ENCODE measurements at places on chromosomes 7 and 10.

GRCh38 chr10:46079831-46080585 lies 33.9 kb upstream of the MSMB start:
- DNase-seq, result no peak

- peak; percentile 60 for DNase-seq
Measured at GRCh38 chr7:6015917-6016652, 7.0 kb downstream of the AIMP2 start.

DNA sequence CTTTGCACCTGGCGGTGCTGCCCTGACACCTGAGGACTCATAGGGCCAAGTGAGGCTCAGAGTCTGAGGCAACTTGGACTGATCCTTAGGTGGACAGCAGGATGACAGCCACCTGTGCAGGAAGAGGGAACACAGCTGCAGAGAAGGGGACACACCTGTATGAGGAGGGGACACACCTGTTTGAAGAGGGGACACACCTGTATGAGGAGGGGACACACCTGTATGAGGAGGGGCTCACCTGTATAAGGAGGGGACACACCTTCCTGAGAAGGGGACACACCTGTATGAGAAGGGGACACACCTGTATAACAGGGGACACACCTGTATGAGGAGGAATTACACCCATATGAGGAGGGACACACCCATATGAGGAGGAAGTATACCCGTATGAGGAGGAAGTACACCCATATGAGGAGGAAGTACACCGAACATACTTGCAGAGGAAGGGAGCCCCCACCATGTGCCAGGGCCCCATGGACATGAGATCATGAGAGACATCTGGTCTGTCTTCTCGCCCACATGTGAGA lies 285.9 kb downstream of the ADARB2 start:
- DNase-seq, result no peak

- DNase-seq, result no peak
Measured at GRCh38 chr10:12908773-12909172, 92.7 kb downstream of the CCDC3 start.

- no peak for DNase-seq
Measured at GRCh38 chr10:69759641-69760040, 42.1 kb upstream of the COL13A1 start.

DNA sequence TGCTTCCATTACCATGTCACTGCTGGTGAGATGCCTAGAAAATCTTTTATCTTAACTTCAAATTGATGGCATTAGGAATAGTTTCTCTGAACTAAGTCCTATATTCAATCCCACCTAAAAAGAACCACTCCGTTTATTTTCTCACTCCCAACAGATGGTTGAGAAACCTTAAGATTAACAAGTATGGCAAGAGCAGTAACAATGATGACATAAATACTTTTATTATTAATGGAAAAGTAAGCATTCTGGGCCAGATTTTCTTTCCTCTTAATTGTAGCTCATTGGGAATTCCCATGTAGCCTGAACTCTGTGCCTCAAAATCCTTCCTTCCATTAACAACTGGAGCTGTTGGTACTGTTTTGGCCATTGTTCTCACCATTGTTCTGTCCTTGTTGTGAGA lies 21.1 kb upstream of the FAM13C start:
- DNase-seq, result no peak

DNA sequence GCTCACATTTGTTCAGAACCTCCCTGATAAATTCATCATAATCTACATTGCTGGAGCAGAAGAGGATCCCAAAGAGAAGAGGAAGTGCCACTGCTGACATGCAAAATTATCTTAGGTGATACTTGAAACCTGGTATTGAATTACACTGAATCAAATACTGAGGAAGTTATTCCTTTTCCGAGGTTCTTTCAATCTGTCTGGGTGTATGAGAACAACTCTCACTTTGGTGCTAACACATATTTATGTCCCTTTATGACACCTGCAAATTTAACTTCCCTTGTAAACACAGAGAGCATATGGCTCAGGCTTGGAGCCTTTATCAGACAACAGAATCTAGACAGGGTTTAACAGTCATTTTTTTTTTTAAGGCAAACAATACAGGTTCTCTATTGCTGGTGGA lies 131.4 kb downstream of the SRPK2 start:
- peak; percentile 11 for DNase-seq

DNA sequence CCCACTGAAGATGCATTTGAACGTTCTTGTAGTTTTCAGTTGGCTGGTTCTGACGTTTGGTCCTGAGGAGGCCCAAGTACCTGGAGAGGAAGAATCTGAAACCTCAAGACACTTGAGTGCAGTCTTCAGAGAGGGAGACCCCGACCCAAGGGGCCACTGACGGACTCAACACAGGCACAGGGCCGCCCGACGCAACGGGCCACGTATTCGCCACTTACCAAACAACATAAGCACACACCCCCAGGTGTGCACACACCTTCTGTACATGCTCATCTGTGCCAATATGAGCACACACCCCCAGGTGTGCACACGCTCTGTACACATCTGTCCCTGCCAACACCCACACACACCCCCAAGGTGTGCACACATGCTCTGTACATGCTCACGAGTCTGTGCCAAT lies 68.5 kb downstream of the DIP2C start:
- no peak for DNase-seq

DNA sequence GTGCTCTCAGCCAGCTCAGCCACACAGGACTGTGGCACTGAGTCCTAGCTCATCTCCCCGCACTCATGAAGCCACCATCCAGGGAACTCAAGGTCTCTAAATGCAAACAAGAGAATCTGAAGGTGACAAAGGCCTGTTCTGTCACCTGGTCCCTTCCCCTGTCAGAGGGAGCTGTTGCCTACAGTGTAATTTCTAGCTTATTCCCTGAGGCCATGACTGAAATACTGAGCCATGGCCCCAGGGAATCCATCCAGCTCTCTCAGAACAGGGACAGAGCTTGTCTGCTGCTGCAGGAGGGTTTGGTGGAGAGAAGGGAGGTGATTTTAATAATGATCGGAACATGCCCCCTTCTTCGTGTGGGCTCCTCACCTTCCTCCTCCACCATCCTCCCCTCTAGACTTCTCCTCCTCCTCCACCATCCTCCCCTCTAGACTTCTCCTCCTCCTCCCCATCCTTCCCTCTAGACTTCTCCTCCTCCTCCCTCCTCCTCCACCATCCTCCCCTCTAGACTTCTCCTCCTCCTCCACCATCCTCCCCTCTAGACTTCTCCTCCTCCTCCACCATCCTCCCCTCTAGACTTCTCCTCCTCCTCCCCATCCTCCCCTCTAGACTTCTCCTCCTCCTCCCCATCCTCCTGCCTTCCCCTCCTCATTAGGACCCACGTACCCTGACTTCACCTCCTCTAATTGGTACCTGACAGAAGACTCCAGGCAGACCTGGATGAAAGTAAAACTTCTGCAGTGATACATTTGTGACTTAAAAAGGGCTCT lies 338.0 kb upstream of the MKI67 start:
- peak; percentile 38 for DNase-seq

DNA sequence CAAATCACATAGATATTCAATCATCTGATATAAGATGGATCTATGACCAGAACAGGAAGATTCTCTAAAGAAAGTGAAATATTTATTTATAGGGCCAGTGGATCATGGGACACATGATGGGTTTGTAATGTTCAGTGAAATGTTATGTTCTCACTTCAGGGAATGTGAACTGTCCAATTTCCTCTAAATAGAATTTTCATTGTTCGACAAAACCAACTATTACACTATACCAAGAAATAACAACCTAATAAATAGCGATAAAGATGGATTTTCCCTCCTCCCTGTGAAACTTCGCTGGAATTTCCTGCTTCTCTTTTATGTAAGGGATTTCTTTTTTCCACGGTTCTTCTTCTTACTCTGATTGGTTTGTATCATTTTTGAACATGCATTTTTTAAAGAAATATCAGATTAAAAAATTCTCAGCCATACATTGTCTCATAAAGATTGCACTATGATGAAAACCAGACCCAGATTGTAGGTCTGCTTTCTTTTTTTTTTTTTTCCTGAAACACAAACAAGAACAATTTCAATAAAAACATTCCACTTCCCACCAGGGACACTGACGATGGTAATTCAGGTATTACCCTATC lies 139.8 kb upstream of the ZEB1 start:
- no peak for DNase-seq

- no peak for DNase-seq
Measured at GRCh38 chr7:84058311-84059076, 136.1 kb downstream of the SEMA3A start.

GRCh38 chr7:44955733-44956132 lies 23.1 kb downstream of the MYO1G start:
- no peak for DNase-seq

- DNase-seq, result no peak
Measured at GRCh38 chr7:101021703-101022102, 1.8 kb downstream of the MUC17 start.

GRCh38 chr7:131564640-131565039 lies 8.2 kb upstream of the PODXL start:
- DNase-seq, result no peak

DNA sequence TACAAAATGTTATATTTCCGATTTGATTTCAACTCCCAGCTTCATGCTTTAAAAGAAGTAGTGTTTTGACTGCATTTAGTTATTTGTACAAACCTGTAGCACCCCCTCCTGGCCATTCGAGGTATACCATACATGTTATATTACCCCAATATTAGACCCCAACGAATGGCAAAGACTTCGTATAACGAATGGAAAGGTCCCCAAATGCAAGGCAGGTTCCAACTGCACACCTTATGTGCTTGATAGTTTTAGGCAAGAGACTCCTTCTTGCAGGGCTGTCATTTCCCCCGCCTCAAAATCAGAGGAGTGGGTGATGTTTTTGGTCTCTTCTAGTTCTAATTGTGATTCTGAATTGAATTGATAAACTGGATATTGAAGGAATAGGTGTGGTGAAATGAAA lies 101.1 kb upstream of the TARP start:
- DNase-seq, result peak; percentile 38

GRCh38 chr7:49774459-49775064 lies 1.1 kb downstream of the VWC2 start:
- no peak for DNase-seq

DNA sequence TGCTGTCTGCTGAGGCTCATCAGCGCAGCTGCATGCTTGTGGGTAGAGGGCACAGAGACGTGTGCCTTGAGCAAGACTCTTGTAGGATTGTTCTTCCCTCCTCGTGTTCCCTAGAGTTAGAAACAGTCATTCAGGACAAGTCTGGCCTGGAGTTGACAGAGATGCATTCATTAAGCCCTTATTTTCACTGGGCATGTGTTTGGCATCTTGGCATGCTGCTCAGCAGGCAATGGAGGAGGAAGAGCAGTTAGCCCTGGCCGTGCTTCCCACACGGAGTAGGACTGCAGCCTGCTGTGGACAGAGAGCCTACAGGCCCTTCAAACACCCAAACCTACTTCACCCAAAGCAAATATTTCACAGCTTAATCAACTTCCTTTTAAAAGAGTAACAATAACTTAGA lies 73.0 kb upstream of the GJD4 start:
- DNase-seq, result no peak

DNA sequence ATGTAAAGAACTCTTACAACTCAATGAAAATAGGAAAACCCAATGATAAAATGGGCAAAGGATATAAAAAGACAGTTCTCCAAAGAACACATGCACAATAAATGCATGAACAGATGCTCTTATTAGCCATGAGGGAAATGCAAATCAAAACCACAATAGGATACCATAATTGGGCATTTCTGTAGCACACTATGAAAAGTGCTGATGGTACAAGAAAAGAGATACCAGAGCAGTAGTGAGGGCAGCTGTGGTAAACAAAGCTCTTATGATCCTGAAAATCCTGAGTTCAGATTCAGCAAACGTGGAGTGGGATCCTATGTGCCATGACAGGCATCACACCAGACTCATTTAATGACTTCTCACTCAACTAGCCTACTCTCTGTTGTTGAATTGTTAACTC lies 96.7 kb upstream of the SLC25A13 start:
- DNase-seq, result no peak

- DNase-seq, result peak; percentile 55
Measured at GRCh38 chr7:104791080-104791479, 222.9 kb upstream of the KMT2E start.

DNA sequence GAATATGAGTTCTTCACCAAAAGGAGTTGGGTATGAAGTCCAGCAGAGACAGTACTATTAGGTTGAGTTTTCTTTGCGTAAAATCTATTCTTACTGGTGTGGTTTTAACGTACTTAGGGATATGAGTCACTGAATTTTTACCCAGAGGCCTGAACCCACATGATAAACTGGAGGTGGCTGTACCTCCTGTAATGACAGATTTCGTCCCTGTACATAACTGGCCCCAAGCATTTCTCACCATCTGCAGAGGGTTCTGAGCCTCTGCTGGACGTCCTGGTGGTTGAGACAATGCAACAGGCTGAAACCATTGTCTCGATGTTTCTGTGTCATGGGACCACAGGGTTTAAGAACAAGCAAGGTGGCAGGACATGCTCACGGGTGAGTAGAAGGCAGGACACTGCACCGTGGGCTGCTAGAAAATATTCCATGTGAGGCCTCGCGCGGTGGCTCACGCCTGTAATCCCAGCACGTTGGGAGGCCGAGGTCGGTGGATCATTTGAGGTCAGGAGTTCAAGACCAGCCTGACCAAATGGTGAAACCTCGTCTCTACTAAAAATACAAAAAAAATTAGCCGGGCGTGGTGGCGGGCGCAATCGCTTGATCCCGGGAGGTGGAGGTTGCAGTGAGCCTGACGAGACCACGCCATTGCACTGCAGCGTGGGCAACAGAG lies 233.9 kb downstream of the DNAJB6 start:
- DNase-seq, result peak; percentile 37

DNA sequence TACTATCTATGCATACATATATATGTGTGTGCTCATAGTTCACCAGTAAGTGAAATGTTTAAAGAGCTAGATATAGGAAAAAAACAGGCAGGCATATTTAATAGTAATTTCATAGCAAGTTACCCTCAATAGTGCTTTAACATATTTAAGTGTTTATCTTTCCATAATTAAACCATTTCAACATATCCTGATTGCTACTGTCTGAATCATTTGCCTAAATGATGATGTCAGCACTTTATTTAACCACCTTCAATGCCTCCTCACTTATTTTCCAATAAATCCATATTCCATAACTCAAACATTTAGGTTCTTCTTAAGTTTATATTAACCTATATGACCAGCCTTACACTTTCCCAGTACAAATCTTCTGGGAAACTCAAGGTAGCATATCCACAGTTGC lies 601.1 kb downstream of the ARL4A start:
- DNase-seq, result peak; percentile 11

- DNase-seq, result no peak
Measured at GRCh38 chr10:122689146-122689820, 10.4 kb downstream of the C10orf120 start.

GRCh38 chr10:22321156-22321923 lies 441 bp downstream of the BMI1 start:
- DNase-seq, result peak; percentile 66

DNA sequence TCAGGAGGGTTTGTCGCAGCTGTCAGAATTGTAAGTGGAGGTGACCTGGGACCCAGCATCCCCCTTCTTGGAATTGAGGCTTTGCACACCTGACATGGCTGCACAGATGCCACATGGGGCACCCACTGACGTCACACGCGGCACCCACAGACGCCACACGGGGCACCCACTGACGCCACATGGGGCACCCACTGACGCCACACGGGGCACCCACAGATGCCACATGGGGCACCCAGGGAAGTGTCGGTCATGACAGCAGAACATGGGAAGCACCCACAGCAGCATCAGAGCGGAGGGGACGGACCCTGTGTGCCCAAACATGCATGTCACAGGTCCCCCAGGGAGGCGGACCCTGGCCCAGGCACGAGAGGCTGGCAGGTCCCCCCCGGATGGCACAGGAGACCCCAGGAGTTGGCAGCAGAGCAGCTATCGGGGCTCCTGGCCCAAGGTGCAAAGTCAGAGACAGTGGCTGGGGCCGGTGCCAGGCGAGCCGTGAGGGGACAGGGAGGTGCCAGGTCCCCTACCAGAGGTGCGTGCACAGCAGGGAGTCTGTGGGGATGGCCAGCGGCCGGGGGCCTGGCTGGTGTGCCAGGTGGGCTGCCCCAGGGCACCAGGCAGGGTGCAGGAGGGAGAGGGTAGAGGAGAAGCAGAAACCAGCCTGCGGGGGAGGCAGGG lies 21.1 kb downstream of the KNDC1 start:
- DNase-seq, result no peak

Data from MCF 10A (cell line).